ENCODE measurements at places on chromosomes 12 and 14.

GRCh38 chr12:25207411-25207810 lies 12.4 kb downstream of the ETFRF1 start:
- DNase-seq: no peak

- DNase-seq: peak; percentile 78
Measured at GRCh38 chr12:106767954-106768822, 6.3 kb upstream of the RIC8B start.

- no peak for DNase-seq
Measured at GRCh38 chr12:39327965-39328364, 115.0 kb downstream of the KIF21A start.

DNA sequence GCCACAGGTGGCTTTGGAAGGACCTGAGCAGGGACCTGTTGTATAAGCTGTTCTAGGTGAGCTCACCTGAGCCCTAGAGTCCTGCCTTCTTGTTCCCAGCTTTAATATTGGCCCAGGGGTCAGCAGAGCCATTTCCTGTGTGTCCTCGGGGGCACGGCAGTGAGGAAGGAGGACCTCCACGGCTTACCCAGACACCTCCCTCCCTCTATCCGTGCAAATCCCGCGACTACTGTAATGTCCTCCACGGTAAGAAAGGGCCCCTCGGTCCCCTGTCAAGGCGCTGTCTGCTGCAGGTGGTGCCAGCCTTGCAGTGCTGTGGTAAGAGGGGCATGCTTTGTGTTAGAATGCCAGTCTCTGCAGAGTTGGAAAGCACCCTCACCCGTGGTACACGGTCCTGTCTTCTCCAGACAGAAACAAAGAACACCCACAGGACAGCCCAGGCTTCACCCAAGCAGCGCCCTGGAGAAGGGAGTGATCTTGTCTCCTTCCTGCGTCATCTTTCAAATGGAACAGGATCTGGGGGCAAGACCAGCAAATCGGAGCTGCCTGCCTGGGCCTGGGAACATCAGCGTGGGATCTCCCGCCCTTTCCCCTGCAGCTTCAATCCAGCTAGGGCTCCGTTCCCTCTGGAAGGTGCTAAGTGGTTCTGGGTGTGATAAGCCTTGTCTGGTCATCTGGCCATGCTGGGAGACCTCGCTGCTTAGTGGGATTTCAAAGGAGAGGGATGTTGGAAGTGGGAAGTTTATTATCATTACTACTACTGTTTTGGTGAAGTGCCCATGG lies 20.2 kb upstream of the FZD10 start:
- no peak for DNase-seq

- peak; percentile 55 for DNase-seq
Measured at GRCh38 chr12:66398931-66399910, 96.9 kb downstream of the HELB start.

- no peak for DNase-seq
Measured at GRCh38 chr12:108859923-108860291, 2.5 kb upstream of the SSH1 start.

GRCh38 chr12:31773223-31773750 lies 44.5 kb upstream of the AMN1 start:
- no peak for DNase-seq

DNA sequence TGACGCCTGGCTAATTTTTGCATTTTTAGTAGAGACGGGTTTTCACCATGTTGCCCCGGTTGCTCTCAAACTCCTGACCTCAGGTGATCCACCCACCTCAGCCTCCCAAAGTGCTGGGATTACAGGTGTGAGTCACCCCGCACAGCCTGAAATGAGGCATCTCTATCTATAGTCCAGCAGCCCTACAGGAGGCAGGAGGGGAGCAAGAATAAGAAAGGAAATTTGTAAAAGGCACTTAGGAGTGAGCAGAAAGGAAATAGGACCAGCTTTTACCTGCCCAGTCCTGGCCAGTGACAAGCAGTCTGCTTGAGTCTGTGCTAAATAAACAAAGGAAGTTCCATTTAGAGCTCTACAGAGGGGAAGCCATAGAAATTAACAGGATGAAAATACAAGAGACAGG lies 15.0 kb upstream of the PSMA6 start:
- DNase-seq: no peak

GRCh38 chr12:84856156-84856900 lies 56.3 kb downstream of the SLC6A15 start:
- DNase-seq: no peak

GRCh38 chr14:81169711-81170103 lies 51.1 kb downstream of the GTF2A1 start:
- DNase-seq: no peak

DNA sequence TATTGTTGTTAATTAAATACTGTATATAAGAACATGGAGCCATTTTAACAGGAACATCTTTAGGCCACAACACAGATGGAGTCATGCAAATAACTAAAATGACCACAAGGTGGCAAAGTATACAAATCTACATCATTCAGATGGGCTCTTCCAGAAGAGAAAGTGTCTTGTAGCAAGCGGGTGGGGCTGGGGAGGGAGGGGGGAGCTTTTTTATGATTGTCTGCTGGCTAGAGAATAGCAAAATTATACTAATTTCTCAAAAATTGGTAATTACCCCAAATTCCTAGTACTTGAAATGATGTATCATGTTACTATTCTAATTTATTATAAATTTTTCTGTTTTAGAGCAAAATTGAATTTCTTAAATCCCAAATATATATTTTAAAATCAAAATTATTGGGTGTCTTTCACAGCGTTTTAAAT lies 378.7 kb downstream of the PRKD1 start:
- peak; percentile 70 for DNase-seq

GRCh38 chr14:100530270-100531072 lies 56.7 kb downstream of the BEGAIN start:
- no peak for DNase-seq

DNA sequence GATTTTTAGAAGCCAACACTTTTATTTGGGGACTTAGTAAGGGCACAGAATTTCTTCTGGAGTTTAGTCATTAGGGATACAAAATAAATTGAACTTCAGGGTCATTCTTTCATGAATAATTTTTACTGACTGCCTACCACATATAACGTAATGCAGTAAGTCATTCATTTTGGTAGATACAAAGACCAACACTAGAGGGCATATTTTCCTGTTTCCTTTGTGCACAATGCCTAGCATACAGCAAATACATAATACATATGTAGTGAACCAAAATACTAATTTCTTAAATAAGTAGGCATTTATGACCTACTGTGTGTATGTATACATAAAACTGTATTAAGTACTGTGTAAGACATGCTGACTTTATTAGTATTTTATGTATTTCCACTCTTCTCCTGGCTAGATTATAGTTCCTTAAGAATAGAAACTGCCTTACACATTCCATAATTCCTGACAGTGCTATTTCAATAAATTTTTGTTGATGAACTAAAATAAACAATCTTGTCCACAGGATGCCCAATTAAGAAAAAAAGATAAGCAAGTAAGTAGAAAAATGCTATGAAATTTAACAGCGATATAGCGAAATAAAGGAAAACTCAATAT lies 47.9 kb downstream of the PPP1R12A start:
- peak; percentile 56 for DNase-seq

DNA sequence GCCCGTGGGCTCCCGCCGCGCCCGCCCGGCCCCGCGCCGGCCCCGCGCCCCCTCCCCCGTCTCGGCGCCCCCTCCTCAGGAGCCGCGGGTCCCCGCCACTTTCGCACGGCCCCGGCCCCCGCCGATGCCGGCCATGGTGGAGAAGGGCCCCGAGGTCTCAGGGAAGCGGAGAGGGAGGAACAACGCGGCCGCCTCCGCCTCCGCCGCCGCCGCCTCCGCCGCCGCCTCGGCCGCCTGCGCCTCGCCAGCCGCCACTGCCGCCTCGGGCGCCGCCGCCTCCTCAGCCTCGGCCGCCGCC lies 263 bp downstream of the RCOR1 start:
- DNase-seq: no peak

DNA sequence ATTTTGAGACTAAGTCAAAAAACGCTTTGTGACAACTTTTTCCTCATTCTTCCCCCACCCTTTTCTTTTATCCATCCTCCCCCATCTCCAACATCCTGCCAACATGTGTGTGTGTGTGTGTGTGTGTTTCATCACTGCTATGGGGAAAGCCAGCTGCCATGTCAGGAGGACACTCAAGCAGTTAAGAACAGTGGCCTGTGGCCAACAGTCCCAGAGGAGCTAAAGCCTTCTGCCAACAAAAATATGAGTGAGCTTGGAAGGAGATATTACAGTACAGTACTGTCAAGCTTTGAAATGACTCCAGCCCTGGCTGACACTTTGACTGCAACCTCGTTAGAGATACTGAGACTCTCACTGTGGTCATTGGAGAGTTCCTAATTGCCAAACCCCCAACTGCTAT lies 5.0 kb upstream of the CSRP2 start:
- DNase-seq: peak; percentile 48

DNA sequence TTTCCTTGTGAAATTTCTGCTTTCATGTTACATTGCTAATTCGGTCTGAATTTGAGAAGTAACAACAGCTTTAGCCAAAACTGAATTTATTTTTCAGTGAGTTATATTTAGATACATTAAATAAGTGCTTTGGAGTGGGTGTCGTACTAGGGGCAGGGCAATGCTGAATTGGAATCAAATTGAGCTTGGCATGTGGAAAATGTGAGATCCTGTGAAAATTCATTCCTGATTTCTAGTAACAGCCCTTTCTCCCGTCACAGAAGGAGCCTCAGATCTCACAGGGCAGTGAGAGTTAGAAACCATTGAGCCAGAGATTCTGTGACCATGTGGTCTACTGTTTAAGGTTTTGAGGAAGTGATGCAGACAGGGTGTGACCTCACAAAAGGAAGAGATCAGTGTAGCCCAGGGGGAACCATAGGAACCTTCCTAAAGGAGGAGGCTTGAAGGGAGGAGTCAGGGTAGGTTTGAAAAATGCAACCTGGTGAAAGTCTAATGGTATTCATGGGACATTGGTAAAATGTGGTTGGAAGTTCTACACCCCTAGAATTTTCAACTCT lies 1136.8 kb downstream of the AACS start:
- DNase-seq: no peak

- peak; percentile 69 for DNase-seq
Measured at GRCh38 chr12:46608431-46609272, 217.1 kb downstream of the SLC38A4 start.

DNA sequence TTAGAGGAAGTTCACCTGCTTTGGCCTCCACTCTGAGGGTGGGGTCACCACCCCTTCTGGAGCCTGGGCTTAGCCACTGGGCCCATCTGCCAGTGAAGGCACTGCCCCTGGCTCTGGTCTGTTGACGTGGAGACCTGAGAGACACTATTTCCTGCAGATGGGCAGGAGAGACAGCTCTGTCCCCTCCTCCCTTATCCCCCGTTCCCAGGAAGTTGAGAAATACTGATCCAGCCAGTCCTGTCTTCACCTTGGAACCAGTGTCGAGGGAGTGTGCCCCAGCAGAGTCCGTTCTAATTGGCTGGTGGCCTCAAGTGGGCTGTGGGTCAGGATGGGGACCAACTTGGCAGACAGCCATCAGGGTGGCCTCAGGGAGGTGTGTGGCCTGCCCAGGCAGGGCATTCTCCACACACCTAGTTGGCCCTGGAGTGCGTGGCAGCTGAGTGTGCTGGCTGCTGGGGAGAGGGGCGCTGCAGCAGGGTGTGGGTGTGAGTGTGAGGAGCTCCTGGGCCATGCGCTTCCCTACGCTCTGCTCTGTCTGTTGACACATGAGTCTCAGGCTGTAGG lies 25.4 kb downstream of the CLSTN3 start:
- DNase-seq: no peak

GRCh38 chr14:49977126-49977841 lies 84.4 kb downstream of the ARF6 start:
- DNase-seq: no peak

- no peak for DNase-seq
Measured at GRCh38 chr14:30547388-30548048, 11.4 kb upstream of the G2E3 start.

DNA sequence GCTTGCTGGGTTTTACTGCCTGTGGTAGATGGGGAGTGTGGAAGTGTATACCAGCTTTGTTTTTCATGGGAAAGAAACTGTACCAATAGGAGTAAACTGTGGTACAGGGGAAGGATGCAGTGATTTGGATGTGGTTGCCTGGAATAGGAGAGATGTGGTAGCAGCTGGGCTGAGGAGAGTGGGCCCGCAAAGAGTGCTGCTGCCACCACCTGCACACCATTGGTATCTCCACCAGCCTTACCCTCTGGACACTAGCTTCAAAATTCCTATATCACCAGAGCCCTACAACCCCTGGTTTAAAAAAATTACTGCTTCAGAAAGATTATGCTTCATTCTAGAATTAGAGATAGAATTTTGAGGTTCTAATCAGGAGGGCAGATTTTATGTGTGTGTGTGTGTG lies 53.6 kb downstream of the AKAP6 start:
- DNase-seq: peak; percentile 23

GRCh38 chr14:69643430-69644200 lies 32.2 kb downstream of the SUSD6 start:
- peak; percentile 81 for DNase-seq

- DNase-seq: peak; percentile 60
Measured at GRCh38 chr14:60632777-60633176, 16.5 kb downstream of the SIX1 start.

DNA sequence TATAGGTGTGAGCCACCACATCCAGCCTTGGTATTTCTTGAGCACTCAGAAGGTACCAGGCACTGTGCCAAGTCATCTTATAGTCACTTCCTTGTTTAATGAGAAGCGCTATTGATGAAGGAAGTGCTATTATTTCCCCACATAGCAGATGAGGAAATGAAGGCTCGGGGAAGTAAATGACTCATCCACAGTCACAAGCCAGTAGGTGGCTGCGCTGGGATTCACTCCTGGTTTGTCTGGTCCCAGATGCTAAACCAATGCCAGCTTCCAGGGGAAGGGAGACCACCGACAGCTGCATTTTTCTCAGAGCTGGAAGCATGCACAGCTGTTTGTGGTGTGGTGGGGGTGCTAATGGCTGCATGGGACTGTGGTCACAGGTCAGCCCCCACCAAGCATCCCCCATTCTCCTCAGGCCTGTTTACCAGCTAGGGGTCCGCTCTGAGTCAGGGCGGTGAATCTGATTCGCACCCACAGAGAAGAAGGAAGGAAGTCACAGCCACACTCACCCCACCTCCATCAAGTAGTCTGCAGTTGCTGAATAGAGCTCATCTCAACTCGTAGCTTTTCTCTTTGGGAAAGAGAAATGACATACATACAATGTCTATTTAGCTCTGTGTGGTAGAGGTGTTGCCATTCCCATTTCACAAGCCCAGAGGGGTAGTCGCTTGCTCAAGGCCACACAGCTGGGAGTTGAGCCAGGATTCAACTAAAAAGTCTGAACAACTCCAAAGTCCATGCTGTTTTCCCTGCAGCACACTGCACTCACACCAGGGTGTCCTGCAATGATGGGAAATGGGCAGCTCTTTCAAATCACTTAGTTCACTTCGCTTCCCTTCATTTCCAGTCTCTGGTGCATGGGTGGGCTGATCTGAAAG lies 6.3 kb upstream of the LTBP2 start:
- DNase-seq: peak; percentile 66
